ENCODE measurements at places on chromosomes 12 and 14.

DNA sequence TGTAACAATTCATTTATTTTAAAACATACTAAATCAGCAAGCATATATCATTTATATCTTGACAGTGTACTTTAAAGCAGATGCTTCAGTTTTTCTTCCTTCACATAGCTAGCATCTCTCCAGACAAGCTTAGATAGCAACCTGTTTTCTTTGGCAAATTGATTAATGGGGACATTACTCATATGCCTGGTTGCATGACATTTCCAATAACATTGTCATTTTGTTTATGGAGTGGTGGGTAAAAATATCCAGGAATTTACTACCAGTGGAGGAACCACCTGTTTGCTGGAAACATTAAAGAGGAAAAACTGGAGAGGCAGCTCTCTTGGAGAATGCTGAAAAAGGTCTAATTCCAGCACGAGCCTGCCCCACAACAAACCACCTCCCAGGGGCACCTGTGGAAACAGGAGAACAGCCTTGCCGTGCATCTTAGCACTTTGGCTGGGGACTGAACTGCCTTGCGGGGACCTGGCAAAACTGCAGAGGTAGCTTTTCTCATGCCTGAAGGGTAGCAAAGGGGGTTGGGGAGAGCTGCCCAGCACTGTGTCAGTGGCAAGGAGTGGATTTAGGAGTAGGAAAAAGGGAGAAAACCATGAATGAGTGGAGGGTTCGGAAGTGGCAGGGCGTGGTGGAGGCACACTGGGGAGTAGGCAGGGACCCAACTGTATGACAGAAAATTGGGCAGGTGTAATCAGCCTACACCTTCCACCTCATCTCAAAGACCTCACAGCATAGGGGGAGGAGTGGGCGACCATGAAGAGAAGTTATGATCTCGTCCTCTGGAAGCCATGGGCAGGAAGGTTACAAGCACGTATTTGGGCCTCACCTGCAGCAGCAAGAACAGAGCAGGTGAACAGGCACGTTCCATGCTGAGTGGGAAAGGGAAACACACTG, 11.7 kb upstream of the CREBL2 start:
- no peak for ATAC-seq

GRCh38 chr12:46824709-46825108, 1.1 kb downstream of the SLC38A4 start:
- ATAC-seq: no peak

DNA sequence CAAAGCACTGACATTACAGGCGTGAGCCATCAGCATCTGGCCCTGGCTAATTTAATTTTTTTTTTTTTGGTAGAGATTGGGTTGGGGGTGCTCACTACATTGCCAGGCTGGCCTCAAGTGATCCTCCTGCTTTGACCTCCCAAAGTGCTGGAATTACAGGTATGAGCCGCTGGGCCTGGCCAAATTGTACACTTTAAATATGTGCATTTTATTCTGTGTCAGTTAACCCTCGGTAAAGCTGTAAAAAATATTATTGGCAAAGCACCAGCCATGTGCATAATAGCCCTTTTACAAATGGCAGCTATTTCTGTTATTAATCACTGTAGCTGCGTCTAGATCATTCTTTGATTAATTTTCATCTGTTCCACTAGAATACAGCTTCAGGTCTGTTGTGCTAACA, 12.0 kb downstream of the TMEM119 start:
- ATAC-seq: no peak

DNA sequence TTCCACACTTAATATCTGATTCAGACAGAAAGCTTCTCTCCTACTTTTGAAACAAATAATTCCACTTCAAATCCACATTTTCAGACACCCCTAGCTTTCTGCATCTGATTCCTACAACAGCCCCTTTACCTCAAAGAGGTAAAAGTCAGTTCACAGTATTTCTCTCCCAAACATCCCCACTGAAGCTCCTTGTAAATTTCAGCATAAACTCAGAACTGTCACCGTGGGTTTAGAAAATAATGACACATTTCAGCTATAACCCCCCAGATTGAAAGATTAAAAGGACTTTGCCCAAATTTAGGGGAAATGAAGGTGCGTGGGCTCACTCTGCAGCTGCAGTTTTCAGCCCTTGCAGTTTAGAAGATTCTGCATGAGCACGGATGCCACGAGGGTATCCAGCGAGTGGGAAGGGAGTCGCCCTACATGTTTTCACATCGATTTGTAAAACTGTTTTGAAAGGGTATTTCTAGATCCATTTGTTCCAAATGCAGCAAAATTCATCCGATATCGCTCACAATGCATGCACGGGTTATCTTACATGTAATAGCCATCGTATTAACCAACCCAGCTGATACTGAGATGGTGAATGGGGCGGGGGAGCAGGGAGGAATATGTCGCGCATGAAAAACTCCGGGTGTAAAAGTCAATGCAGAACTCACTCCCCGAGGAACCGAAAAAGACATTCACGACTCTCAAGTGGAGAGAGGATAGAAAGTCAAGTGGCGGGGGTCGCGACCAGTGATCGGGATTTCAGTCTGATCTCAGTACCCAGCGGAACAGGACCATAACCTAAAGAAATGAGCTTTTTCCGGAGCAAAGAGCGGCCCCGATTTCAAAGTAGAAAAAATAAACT, 5.0 kb upstream of the CCND2 start:
- ATAC-seq: no peak

DNA sequence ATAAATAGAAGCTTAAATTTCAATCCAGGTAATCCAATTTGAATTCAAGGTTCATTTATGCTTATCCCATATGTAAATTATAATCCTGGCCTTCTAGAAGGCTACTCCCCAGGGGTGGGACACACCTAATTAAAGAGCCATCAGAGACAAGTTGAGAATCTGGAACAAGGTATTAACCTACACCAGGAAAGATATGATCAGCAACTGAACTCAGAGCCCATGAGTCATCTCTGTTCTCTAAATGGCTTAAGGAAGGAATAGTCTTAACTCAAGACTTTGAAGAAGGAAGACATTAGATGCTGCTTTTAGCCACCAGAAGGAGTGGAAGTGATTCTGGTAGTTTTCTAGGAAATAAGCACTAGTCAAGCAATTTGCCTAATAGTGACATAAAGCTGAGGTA, 88.0 kb downstream of the KIF21A start:
- ATAC-seq: no peak
